ENCODE measurements at places on chromosomes 4 and X. TPM values are rescaled to one million over a fixed set of nuclear protein-coding genes. Genes with fewer than 3 reads are reported as not detected.
A peak's percentile ranks its signal among the peaks of the same experiment; 100 is the strongest.

DNA sequence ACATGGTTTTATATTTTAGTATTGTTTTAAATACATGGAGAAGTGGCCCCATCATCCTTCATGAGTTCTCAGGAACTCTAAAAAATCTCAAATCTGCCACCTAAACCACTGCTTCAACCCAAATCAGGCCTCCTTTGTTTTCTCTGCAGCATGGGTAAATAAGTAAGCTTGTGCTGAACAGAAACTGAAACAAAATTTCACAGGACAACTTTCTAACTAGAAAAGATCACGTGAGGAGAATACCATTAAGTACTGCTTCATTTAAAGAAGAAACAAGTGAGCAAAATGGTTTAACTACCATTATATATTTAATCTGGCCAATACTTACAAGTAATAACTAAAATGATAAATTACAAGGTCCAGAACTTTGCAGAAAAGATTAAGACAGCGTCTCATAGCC is 2.5 kb downstream of the ARAP2 start:
- no peak for DNase-seq

DNA sequence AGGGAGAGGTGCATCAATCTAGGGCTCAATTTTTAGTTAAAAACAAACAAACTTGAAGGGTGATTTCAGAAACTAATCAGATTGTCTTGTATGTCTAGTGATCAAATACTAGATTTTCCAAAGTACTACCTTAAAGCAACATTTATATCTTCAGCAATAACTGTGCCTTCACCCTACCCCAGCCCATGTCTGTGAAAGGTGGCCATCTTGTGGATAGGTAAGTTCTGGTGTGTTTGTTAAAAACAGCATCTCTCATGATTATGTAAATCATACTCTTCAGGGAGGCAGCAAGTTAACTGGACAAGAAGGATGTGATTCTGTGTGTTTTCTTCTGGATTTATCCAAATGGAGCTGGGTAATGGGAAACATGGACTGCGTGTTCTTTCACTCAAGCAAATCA is 81.4 kb upstream of the ACSL1 start:
- DNase-seq, result no peak

DNA sequence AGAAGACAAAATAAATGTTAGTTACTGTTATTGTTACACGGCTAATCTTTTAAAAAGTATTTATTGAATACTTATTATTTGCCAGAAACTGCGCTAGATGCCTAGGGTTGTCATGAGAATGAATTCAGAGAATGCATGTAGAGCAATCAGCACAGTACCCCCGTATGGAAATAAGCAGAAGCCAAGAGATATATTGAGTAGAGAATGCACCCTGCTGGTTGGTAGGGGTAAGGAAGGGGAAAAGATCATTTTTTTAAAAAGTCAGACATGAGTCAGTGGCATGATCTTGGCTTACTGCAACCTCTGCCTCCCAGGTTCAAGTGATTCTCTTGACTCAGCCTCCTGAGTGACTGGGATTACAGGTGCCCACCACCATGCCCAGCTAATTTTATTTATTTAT is 13.1 kb upstream of the DRP2 start:
- no peak for DNase-seq

GRCh38 chrX:119518371-119518770 is 46.8 kb downstream of the STEEP1 start:
- no peak for DNase-seq

Gene MND1
- polyA plus RNA-seq, result 0.44 TPM

GRCh38 chr4:147964266-147964880 is 232.5 kb downstream of the ARHGAP10 start:
- DNase-seq, result no peak

Gene CORIN
- 19.3 TPM for polyA plus RNA-seq

DNA sequence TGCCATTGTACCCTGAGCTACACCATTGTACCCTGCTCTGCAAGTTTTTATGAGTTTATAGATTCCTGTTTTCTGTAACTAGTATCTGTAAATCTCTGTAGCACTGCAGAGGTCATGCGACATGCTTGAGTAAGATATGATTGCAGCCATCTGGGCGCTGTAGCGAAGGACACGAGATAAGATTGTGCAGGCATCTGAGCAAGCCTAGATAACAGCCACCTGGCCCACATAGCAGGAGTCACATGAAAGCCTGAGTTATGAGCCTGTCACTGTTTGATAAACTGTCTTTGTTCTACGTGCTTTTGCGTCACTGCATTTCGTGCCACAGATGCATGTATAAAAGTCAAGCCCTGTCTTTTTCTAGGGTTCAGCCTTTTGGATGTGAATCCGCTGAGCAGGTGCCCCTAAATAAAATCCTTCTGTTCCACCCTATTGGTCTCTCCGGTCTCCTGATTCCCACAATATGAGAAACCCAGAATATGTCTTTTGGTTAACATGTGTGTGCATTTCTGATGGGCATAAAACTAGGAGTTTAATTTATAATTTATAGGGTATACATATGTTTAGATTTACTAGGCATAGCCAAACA is 327.6 kb upstream of the MAOA start:
- DNase-seq, result no peak

DNA sequence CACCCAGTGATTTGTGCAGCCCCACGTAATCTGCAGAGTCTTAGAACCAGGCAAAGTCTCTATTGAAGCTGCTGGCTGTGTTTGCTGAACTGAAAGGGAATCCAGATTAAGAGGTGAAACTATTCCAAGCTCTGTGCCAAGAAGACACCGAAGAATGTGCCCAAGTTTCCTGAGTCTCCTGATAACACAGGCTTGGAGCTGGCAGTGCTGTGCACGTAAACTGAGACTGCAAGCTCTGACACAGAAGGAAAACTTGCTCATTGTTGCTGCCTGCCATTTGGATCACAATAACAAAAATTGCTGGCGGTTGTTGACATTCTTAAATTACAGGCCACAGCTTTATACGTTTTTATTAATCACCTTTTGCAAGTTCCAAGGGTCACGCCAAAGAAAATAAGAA is 60.2 kb upstream of the VCX3B start:
- DNase-seq, result no peak

DNA sequence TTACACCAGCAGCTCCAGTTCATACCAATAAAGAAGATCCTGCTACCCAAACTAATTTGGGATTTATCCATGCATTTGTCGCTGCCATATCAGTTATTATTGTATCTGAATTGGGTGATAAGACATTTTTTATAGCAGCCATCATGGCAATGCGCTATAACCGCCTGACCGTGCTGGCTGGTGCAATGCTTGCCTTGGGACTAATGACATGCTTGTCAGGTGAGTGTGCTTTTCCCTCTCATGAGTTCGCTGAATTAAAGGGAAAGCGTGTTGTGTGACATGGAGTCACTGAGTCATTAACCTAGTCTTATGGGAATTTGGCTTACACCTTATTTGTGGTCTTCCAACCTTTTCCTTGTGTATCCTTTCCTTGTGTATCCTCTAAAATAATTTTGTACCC is 15.9 kb downstream of the TMEM165 start:
- no peak for DNase-seq

GRCh38 chr4:113169368-113169767 is 119.9 kb downstream of the ANK2 start:
- no peak for DNase-seq

DNA sequence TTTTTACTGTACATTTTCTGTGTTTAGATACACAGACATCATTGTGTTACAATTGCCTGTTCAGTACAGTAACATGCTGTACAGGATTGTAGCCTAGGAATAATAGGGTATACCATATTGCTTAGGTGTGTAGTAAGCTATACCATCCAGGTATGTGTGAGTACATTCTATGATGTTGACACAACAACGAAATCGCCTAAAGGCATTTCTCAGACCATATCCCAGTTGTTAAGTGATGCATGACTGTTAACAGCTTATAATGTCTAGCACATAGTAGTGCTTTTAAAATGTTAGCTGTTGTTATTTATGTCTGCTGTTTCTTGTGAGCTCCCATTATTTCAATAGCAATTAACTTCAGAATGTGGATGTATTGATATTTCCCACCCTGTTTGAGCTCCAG is 4.5 kb downstream of the PRRG1 start:
- no peak for DNase-seq

DNA sequence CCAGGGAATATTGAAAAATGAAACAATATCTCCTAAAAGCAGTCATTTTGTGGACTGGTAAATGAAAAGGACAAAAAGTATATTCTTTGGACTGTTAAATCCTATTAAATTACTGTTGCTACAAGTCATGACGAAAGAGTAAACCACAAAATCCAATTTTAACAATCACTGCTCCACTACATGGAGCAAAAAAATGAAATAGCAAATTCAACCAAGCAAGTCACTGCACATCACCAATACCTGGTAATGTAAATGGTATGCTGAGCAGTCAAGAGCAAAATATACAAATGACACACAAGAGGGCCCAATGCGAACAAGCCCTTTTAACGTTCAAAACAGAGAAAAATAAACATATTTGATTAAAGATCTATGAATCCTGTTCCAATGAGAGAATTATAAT is 126.2 kb downstream of the KLHL13 start:
- DNase-seq, result no peak

DNA sequence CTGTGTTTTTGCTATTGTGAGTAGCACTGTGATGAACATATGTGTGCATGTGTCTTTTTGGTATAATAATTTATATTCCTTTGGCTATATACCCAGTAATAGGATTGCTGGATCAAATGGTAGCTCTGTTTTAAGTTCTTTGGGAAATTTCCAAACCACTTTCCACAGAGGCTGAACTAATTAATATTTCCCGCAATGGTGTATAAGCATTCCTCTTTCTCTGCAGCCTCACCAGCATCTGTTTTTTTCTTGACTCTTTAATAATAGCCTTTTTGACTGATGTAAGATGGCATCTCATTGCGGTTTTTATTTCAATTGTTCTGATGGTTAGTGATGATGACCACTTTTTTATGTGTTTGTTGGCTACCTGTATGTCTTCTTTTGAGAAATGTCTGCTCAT is 247.7 kb upstream of the NDST3 start:
- DNase-seq, result no peak

Gene RIPPLY1
- polyA plus RNA-seq, result not detected

Gene NPY5R
- not detected for polyA plus RNA-seq

DNA sequence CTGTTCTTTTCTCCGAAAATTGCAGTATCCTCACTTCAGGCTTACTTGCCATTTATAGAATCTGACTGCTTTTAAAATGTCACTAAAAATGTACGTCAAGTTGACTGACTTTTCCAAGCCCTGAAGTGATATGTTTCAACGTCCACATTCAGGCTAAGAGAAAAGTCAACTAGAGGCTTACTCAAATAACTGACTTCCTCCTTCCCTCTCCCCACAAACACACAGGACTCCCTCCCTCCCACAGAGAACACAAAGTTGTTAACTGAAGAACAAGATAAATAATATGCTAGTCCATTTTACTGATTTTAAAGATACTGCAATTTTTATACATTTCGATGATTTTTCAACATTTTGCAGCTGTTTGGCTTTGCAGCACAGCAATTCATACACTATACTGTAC is 13.8 kb upstream of the CDKL2 start:
- no peak for DNase-seq

- DNase-seq, result no peak
Measured at GRCh38 chr4:109294468-109295020, 7.9 kb downstream of the COL25A1 start.

DNA sequence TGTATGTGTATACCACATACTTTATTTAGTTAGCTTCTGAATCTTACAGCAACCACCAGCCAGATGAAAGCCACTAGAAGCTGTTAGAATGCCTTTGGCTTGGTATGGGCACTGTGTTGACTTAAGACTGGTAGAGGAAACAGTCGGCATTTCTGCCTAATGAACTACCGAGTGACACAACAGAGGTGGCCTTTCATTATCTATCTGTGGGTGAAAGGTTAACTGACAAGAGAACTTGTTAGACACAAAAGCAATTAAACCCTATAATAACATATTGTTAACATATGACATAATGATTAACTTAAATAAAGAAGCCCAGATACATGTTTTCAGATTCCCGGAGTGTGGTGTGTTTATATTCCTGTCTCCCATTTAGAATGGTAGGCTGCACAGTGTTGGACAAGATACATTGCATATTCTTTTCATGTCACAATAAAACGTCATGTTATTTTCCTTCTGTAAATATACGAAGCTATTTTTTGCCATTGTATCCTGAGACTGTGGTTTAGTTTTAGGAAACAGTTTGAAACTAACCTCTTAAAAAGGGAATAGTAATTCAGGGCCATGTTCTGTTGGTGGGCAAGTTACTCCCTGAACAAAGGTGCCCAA is 181.5 kb downstream of the SLIT2 start:
- no peak for DNase-seq

DNA sequence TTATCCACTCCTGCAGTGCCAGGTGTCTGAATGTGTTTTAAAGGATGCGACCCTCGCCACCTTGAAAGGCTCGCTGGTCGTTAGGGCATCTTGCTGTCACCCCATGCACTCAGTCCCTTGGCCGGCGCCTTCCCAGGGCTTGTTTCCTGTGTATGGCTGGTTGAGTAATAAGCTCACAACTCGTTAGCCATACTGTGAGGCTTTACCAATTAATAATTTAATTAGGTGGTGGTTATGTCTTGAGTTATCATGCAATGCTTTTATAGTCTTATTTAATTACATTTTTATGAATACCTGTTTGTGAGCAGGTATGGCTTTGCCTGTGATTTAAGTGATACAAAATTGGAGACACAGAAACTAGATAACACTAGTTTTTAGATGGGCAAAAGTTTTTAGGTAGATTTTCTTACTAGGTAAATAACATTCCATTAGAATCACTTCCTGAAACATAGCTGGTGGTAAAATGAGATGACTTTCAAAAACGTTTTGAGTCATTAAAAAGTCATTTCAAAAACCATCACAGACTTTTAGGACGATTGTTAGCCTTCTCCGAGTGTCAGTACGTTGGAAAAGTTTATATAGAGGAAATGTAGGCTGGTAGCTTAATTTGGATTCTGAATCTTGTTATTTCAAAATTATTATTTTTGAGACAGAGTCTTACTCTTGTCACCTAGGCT is 18.2 kb downstream of the PTTG2 start:
- no peak for DNase-seq

GRCh38 chr4:82358847-82359246 is 14.9 kb downstream of the HNRNPD start:
- no peak for DNase-seq

Gene YY2
- 0.83 TPM for polyA plus RNA-seq

DNA sequence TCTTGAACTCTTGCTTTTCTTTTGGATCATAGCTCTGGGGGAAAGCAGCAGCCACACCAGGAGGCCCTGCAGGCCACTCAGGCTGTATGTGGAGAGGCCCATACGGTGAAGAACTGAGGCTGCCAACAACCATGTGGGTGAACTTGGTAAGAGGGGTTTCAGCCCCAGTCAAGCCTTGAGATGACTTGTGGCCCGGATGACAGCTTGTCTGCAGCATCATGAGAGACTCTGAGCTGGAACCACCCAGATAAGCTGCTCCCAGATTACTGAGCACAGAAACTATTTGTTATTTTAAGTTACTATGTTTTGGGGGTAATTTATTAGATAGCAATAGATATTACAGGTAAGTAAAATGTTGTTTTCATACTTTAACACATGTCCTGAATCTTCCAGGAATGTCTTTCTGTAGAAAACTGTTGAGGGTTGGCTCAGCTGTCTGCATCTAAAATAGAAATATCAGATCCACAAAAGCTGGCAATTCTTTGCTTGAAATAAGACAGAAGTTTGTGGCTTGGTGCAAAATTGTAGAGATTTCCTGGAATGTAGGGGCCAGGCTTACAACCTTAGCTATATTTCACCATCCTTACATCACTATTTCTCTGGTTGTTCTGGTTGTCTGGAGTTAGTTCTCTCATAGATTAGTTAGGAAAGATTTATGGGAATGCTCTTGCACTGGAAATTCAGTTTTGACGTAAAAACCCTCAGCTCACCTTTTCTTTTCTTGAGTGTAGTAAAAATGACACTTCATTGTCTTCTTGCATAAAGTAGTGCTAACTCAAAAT is 272.1 kb downstream of the RAPGEF2 start:
- DNase-seq, result peak; percentile 49

GRCh38 chr4:143230683-143231082 is 46.0 kb downstream of the USP38 start:
- no peak for DNase-seq
